ENCODE measurements at places on chromosomes 5 and 9. TPM values are rescaled to one million over a fixed set of nuclear protein-coding genes. Genes with fewer than 3 reads are reported as not detected.

The GZMA gene
- total RNA-seq: 17.8 TPM

The CYLC2 gene
- not detected for total RNA-seq

The C9 gene
- not detected for total RNA-seq

DNA sequence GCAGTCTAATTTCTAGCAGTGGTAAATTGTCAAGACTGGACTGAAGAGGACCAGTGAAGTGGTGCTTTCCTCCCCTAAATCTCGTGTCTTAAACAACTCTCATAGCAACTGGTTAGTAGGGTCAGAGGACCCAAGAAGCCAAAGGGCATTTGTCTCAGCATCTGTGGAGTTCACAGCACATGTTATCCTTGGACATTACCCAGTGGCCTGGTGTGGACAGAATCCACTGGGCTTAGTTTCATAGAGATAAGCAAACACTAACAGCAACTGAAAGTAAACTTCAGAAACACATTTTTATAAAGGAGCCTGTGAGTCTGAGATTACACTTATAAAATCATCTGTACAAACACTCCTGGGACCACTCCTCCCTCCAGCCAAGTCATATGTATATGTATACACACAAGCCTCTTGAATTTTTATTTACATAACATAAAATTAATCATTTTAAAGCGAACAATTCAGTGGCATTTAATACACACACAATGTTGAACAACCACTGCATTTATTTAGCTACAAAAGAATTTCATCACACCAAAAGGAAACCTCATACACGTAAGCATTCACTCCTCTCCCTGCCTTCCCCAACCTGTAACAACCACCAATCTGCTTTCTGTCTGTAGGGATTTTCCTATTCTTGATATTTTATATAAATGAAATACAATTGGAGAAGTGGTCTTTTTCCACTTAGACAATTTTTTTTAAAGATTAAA lies 457.8 kb downstream of the RASEF start:
- no peak for DNase-seq

DNA sequence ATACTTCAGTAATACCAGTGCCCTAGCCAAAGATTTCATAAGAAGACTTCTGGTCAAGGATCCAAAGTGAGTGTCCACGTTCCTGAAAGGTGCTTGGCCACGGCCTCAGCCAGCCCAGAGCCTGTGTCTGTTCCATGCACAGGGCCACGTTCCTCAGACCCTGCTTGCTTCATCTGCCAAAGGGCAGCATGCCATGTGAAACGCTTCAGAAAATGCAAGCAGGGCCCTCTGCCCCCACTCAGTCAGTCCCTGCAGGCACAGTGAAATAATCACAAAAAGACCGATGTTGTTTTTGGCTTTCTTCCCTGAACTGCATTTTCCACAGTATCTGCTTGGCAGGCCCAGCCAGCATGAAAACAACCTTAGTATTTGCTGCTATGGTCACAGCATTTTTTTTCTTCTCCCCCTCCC lies 85.5 kb upstream of the CTSL start:
- no peak for DNase-seq

GRCh38 chr5:12777342-12777741 lies 873.1 kb upstream of the CTNND2 start:
- DNase-seq: no peak
